ENCODE measurements at places on chromosomes 4 and X.

DNA sequence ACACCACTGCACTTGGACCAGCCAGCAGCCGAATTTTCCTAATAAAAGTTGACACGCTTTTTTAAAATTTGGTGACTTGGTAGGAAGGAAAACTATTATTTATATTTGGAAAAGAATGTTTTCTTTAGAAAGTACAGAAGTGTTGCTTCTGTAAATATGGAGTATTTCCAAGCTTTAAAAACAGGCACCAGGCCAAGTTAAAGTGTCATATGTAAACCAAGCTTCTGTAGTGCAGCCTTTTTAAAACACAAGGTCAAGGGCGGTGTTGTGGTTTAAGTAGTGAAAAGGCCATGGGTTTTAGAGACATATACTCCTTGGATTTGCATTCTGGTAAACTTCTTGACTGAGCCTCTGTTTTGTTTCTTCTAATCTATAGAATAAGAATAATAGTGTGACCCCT is 62.7 kb downstream of the TRIM2 start:
- no peak for DNase-seq

- DNase-seq, result no peak
Measured at GRCh38 chrX:150577174-150577573, 8.8 kb downstream of the MTM1 start.

DNA sequence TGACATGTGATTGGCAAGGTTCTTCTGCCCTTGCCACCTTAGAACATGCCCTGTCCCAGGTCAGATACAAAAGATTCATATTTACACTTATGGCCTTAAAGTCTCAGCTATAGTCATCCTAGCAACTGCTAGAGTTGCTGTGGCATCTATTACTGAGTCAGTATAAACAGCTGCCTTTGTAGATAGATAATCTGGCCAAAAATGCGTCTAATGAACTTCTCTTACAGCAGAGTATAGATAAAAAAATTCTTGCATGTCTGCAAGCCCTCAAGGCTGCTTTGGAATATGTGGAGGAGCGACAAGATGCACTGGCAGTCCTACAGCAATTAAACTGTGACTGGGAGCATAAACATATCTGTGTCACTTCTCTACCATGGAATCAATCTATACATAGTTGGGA is 1209.7 kb upstream of the PABPC4L start:
- DNase-seq, result no peak

DNA sequence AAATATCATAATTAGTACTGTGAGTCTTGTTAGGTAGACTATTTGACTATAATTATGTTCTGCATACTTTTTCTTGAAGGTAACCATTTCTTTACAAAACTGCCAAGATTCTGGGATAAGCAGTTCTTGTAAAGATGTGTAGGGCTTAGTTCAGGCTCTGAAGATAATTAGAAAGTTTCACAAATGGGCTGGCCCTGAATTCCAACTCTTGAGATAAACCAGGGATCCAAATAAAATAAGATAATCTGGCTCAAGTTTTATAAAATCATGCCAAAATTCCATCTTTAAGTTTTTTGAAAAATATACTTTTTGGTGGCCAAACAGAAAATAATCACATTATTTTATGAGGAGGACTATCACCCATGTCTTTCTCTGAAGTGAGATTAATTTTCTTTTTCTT is 35.5 kb upstream of the GLRB start:
- no peak for DNase-seq

GRCh38 chrX:19990151-19990555 is 708 bp downstream of the BCLAF3 start:
- peak; percentile 18 for DNase-seq

GRCh38 chrX:40617566-40617965 is 5.7 kb upstream of the MPC1L start:
- no peak for DNase-seq

GRCh38 chr4:154578919-154579318 is 11.6 kb downstream of the FGA start:
- no peak for DNase-seq

DNA sequence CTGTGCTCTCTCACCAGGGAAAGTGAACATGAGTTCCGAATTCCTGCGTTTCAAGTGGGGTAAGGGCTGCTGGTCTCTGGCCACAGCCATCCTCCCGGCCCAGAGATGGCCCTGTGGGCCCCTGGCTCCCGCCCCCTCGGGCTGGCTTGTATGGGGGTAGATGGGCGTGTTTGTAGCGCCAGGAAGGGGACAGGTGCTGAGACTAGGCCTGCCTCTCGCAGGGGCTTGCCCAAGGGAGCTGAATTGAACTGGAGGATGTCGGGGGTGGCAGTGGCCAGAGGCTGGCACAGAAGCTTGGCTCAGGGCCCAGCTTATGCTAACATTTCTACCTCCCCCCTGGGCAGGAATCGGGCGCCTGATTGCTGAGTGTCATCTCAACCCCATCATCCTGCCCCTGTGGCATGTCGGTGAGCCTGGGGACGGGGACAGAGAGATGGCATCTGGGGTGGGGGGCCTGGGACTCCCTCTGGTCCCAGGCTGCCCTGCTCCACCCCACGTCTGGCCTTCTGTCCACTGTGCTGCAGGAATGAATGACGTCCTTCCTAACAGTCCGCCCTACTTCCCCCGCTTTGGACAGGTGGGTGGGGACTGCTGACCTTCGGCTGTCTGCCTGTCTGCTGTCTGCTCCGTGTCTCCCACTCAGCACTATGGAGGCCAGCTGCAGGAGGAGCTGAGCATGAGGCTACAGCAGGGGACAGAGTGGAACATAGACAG is 8.5 kb downstream of the TAFAZZIN start:
- no peak for DNase-seq

Data from globus pallidus (tissue), 1 donor.